Inflammatory macrophage (primary cell): ENCODE measurements at places on chromosomes 11 and 22.

GRCh38 chr11:27075655-27076054, 35.0 kb downstream of the BBOX1 start:
- DNase-seq: no peak

DNA sequence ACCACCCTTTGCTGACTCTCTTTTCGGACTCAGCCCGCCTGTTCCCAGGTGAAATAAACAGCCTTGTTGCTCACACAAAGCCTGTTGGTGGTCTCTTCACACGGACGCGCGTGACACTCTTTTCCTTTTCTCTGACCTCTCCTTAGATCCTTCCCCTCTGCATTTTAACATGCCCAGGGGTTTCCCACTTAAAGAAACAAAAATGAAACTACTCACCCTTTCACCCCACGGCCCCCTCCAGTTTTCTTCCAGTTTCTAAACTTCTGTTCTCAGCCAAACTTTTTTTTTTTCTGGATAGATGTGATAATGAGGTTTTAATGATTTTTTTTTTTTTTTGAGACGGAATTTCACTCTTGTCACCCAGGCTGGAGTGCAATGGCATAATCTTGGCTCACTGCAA, 32.8 kb upstream of the NUP50 start:
- DNase-seq: no peak

- no peak for DNase-seq
Observed at GRCh38 chr22:21666786-21667185, 974 bp downstream of the PPIL2 start.

DNA sequence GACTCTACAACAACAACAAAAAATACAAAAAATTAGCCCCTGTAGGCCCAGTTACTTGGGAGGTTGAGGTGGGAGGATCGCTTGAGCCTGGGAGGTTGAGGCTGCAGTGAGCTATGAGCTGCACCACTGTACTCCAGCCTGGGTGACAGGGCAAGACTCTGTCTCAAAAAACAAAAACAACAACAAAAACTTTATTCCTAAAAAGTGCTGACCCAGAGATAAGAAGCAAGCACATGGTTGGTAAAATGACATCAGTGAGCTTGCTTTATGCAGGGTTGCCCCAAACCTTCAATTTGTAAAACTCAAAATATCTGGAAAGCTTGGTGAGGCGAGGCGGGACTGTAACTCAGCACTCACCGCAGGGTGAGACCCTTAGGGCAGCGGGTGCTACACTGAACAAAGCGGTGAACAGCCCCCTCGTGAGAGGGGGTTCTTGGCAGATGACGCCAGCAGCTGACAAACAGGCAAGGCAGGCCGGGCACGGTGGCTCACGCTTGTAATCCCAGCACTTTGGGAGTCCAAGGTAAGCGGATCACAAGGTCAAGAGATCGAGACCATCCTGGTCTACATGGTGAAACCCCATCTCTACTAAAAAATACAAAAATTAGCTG, 3.5 kb upstream of the TCIRG1 start:
- no peak for DNase-seq

DNA sequence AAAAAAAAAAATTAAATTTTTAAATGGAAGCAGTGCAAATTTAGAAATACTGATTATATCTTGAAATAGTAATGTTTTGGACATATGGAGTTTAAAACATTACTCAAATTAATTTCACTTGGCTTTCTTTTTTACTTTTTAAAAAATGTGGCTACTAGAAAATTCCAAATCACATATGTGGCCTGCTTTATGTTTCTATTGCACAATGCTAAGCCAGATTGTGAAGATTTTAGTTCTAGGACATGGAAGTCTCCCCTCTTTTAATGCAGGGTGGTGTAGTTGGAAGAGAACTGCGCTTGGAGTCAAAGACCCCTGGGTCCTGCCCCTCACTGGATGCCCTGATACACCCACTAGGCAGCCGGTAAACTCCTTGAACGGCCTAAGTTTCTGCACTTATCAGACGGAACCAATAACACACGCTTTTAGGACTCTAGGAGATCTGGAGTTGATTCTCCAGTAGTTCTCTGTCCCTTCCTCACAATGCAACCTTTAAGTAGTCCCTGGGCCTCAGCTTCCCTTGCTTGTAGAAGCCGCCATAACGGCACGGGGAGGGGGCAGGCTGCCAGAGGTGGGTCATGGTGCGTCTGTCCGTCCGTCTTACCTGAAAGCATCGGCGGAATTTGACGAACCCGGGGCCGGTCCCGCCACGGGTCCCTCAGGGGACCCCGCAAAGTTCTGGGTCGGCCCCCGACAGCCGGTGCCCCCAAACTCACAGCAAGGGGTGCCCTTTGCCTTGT, 505 bp downstream of the FAM227A start:
- DNase-seq: no peak

DNA sequence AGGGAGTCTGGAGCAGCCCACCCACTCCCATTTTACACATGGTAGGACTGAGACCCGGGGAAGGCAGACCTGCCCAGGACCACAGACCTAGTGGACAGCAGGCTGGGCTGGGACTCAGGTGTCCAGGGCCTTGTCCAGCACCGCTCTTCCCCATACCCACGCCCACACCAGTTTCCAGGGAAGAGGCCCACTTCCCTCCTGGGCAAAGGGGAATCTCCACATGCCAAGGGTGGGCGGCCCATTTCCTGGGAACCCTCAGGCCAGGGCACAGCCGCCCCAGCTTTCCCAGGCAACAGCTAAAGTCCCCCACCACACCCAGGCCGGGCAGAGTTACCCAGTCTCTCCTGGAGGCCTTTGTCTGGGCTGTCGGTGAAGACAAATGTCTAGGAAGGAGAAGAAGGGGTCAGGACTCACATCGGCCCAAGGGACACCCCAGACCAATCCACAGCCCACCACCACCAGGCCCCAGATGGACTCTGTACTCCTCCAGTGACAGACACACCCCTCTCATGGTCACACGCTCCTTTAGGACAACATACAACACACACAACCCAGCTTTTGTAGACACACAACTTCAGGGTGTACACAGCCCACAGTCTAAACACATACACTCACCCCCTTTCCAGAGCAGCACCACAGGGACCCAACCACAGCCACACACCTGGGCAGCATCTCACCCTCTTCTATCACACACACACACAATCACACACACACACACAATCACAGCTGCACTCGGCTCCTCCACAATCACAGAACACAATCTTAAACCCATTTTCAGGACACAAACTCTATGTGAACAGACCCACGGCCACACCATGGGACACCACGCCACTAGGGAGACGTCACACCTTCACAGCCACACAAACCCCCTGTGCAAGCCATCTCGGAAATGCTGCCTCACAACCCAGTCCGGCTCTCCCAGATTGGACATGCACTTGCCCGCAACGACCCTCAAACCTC, 5.5 kb downstream of the MFNG start:
- no peak for DNase-seq
